Smooth muscle cell of trachea (primary cell): ENCODE measurements at places on chromosomes 13 and 19. TPM values are rescaled to one million over a fixed set of nuclear protein-coding genes. Genes with fewer than 3 reads are reported as not detected.

The TEX101 gene
- total RNA-seq: not detected in 2 replicates

The SLC10A2 gene
- total RNA-seq: not detected in 2 replicates

The CEACAM7 gene
- not detected in 2 replicates for total RNA-seq

The DPRX gene
- total RNA-seq: not detected in 2 replicates

The CD177 gene
- under 0.01 and 0.17 TPM in 2 replicates for total RNA-seq

The NBEA gene
- 6.8 and 7.4 TPM in 2 replicates for total RNA-seq

The ZNF439 gene
- total RNA-seq: 6.9 and 7.4 TPM in 2 replicates

The PLA2G4C gene
- 4.7 and 27.1 TPM in 2 replicates for total RNA-seq

The CALR3 gene
- not detected in 2 replicates for total RNA-seq

The SIGLEC8 gene
- not detected in 2 replicates for total RNA-seq

The LGALS4 gene
- total RNA-seq: not detected in 2 replicates

The ACP5 gene
- 0.66 TPM in 1 of 2 replicates, not detected in the other for total RNA-seq

The VRK3 gene
- total RNA-seq: 32.9 and 34.4 TPM in 2 replicates

The REEP6 gene
- total RNA-seq: 0.87 and 4.6 TPM in 2 replicates

The CBY2 gene
- not detected in 2 replicates for total RNA-seq

The ZNF613 gene
- 5.5 and 8.8 TPM in 2 replicates for total RNA-seq

The ADGRE3 gene
- not detected in 2 replicates for total RNA-seq

The USHBP1 gene
- 0.15 TPM in 1 of 2 replicates, not detected in the other for total RNA-seq

The ADPRHL1 gene
- 1.0 and 5.8 TPM in 2 replicates for total RNA-seq

The ZNF615 gene
- total RNA-seq: 9.4 and 15.6 TPM in 2 replicates

The SBK3 gene
- total RNA-seq: 0.44 TPM in 1 of 2 replicates, not detected in the other

The TJP3 gene
- under 0.01 TPM in 1 of 2 replicates, not detected in the other for total RNA-seq

The OR7A5 gene
- total RNA-seq: not detected in 2 replicates

The GDF15 gene
- total RNA-seq: 37.7 and 138 TPM in 2 replicates

The KLF1 gene
- total RNA-seq: 0.17 TPM in 1 of 2 replicates, not detected in the other

The RFX1 gene
- total RNA-seq: 3.5 and 4.2 TPM in 2 replicates

The DLL3 gene
- under 0.01 and 0.33 TPM in 2 replicates for total RNA-seq

The NCLN gene
- total RNA-seq: 50.0 and 55.0 TPM in 2 replicates

The SIGLECL1 gene
- not detected in 2 replicates for total RNA-seq

The C19orf81 gene
- not detected in 2 replicates for total RNA-seq

The GTF2F2 gene
- 17.5 and 34.2 TPM in 2 replicates for total RNA-seq

The TEKTIP1 gene
- total RNA-seq: not detected in 2 replicates

The SELENOV gene
- 0.33 TPM in 1 of 2 replicates, not detected in the other for total RNA-seq

The NHLRC3 gene
- total RNA-seq: 19.4 and 24.6 TPM in 2 replicates

The HOMER3 gene
- 76.1 and 86.0 TPM in 2 replicates for total RNA-seq
